ENCODE measurements at places on chromosomes 2 and 18.

DNA sequence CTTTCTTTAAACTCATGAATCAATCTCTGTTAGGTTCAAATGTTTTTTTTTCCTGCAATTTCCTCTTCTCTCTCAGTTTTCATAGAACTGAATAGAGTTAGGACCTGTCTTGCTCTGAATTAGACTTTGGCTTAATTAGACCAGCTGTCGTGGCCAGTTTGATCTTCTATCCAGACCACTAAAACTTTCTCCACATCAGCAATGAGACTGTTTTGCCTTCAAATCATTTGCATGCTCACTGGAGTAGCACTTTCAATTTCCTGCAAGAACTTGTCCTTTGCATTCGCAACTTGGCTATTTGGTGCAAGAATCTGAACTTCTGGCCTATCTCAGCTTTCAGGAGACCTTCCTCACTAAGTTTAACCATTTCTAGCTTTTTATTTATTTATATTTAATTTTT, 2002.2 kb upstream of the PIK3C3 start:
- no peak for DNase-seq

DNA sequence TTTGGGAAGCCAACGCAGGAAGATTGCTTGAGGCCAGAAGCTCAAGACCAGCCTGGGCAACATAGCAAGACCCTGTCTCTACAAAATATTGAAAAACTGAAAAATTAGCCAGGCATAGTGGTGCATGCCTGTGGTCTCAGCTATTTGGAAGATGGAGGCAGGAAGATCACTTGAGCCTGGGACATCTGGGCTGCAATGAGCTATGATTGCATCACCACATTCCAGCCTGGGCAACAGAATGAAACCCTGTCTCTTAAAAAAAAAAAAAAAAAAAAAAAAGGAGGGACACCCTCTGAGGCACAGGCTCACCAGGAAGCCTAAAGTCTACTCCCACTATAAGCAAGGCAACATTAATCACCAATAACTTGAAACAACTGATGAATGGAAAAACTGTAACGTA, 151.1 kb downstream of the CCDC148 start:
- no peak for DNase-seq

DNA sequence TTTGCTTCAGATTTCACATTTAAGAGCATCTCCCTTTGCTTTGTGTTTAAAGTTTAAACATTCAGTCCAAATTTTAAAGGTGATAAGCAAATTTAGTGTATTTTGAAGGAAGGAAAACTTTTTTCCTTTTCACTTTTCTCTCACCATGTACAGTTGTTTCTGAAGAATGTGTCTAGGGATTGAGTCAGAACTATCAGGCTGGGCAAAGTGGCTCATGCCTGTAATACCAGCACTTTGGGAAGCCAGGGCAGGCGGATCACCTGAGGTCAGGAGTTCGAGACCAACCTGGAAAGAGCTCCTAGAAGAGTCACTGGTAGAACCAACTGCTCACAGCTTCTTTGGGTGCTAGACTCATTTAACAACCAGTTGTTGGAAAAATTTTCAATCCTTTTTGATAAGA, 327.0 kb upstream of the THUMPD2 start:
- DNase-seq = no peak

- DNase-seq = no peak
These were observed 834.4 kb upstream of the NRXN1 start for GRCh38 chr2:51866361-51866760.

DNA sequence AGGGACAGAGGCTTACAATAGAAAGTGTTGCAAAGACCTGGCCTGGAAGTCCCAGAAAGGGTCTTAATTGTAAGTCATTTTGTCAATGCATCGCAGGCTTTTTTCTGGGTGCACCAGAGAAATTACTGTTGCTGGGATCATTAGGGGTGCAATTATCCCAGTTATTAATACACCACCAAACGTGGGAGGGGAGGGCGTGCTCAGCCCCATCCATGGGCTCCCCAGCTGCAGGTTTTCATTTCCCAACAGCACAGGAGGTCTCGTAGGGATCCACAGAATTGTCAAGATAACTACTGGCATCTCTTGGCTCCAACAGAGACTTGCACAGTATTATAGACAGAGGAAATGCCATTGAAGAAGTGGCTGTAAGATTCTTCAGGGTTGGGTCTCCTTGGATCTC, 69.6 kb upstream of the FZD7 start:
- no peak for DNase-seq

GRCh38 chr18:75916624-75916982, 489.1 kb upstream of the SMIM21 start:
- no peak for DNase-seq

GRCh38 chr18:28584731-28585130, 407.8 kb upstream of the CDH2 start:
- no peak for DNase-seq

DNA sequence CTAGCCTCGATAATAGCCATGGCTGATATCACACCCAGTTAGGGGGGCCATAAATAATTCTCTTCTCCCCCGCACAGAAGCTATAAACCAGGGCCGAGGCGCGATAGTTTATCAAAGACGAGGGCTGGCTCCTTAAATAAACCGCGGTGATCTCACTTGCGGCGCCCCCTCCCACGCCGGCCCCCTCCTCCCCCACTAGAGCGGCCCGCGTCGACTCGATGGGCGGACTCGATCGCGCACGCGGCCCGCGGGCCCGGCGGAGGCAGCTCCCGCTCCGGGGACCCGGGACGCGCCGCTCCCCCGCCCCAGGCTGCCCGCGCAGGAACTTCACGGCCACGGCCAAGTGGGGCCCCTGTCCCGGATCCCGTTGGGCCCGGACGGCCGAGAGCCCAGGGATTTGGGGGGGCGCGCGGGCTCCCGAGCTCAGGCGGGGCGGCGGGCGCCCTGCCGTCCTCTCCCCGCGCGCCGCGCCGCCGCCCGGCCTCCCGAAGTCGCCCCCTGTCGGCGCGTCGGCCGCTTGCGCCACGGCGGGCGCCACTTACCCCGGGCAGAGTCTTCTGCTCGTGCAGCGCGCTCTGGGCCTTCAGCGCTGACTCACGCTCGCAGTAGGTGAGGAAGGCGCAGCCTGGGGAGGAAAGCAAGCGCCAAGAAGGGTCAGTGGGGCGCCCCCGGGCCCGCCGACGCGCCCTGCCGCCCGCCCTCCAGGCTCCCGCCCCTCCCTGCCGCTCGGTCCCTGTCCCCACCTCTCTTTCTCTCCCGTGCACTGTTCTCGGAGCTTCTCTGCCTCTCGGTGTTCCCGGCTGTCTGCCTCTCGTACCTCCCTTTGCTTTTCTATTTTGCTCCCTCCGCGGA, 80.4 kb downstream of the CELF4 start:
- DNase-seq = peak; percentile 2

DNA sequence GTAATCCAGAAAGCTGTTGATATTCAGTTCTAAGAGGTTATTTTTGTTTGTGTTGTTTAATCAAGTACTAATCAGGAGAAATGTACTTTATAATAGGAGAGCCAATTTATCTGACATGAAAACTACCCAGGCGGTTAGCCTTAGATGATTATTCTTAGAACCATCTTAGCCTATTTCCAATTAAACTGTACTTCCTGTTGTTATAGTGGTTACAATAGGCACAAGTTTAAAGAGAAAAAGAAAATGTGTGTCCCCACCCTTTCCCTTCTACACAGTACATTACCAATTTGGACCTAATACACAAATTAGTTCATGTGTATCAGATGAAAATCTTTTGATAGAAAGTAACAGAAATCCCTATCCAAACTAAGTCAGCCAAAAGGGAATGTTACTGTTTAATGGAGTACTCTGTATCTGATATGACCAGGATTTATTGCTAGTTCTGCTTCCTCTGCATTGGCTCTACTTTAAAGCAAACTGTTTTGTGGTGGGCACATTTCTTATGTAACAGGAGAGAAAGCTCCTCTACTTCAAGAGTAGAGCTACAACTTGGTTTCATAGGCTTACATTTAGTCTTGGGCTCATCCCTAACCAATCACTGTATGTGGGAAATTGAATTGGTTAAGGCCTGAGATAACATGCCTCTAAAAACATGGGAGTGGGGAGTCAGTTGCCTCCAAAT, 217.9 kb downstream of the UBE2E3 start:
- DNase-seq = no peak

DNA sequence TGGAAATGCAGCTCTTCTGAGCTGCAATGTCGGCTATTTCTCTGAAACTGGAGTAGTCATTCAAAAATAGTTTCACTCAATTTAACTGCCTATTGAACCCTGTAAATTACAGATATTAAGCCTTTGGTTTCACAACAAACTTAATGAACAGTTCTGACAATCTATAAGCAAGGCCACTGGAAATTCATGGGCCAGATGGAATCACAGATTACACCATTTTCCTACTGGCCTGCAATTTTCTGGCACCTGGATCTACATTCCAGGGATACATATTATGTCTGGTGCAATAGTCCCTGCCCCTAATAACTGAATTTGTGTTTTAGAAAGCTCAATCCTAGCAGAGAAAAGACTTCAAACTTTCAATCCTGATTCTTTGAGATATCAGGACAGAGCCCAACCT, 551.7 kb downstream of the RNF144A start:
- no peak for DNase-seq

DNA sequence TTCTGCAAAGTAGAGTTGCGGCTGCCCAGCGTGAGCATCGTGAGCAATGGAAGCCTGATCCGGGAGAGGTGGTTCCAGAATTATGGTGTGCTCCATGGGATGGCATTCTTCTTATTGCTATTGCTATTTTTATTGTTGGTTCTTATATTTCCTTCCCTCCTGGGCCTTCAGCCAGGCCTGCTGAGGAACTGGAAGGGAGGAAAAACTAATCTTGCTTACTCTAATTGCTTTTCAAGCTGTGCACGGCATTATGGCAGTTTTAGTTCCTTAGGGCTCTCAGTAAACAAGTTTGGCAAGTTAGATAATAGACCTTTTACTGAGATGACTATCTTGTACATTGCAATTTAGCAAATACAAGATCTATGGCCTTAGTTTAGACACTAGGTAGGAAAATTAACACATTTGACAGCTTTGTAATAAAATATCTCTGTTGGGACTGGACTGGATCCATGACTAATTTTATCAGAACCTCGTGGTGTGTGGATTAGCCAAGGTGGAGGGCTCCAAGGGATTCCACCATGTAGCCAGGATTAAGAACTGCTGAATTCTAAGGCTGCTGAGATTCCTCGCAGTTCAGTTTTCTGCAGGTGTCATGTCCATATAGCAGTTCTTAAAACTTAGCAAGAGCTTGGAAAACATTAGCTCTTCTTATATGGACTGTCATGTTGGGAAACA, 6.0 kb downstream of the RSAD2 start:
- DNase-seq = no peak

DNA sequence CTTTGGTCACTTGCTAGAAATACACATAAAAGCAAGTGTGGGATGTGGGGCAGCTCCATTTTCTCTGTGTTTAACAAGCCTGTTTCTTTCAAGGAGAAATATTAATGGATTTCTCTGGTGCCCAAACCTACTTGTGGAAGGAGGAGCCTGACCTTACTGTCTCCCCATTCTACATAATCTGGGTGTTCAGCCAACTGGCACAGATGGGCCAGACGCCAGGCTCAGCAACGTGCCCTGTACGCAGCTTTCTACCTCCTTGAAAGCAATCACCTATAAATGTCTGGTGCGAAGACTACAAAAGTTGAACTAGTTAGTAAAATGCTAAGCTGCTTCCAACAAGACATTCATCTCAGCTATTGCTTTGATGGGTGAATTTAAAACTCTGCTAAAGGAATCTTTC, 33.2 kb upstream of the MYO3B start:
- no peak for DNase-seq

DNA sequence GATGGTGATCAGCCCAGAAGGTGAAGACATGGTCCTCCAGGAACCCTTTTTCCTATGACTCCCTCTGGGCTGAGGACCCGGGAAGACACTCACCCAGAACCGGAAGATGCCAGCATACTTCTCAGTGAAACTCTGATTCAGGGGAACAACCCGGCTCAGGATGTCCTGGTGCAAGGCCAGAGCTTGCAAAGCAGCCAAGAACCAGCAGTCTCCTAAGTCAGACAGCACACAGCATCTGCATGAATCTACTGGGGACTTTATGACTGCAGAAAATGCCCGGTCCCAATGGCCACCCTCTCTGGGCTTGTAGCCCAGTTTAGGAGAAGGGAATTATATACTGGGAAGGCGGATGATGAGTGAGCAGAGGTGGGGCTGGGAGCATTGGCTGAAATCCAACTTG, 15.3 kb downstream of the CAPN14 start:
- DNase-seq = no peak

DNA sequence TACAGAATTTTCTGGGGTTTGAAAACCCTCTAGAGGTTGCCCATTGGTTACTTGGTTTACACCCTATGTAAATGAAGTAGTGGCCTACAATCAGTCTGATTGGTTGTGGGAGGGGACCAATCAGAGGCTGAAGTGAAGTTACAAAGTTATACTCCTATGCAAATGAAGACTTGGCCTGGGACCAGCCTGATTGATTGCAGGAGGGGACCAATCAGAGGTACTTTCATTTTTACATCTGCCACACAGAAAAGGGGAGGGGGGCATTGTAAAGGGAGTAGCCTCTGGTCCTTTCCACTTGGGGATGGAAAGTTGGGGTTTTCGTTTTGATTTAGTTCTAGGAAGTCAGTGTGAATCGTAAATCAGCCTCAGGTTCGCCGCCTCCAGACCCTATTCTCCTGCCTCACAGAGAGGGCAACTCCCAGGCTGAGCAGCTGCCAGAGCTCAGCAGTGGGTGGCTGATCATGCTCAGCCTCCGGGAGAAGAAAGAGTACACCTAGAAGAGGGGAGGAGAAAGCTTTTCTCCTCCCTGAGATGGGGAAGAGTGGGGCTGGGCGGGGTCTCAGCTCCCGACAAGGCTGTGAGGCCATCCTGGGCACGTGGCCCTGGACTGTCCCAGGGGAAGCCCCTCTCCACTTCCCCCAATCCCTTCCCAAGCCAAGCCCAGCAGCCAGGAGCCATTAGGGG, 372.5 kb downstream of the GALR1 start:
- DNase-seq = no peak

GRCh38 chr2:121309801-121310200, 24.8 kb upstream of the TFCP2L1 start:
- no peak for DNase-seq

DNA sequence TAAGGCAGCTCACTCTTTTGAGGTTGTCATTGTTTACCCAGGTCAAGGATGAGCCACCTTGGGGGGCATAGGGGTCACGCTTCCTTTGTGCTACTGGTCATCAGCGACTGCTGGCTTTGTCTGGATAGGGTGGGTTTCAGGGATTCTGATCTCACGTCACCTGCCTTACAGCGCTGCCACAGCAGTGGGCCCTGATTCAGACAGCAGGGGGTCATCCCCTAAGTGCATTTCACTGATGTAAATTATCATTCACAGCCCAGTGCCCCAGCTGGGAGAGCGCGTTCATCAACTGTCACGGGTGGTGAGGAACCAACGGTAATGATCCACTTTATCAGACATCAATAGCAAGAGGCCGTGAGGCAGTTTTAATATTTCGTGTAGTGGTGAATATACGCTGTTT, 291.2 kb downstream of the NEDD4L start:
- DNase-seq = no peak

DNA sequence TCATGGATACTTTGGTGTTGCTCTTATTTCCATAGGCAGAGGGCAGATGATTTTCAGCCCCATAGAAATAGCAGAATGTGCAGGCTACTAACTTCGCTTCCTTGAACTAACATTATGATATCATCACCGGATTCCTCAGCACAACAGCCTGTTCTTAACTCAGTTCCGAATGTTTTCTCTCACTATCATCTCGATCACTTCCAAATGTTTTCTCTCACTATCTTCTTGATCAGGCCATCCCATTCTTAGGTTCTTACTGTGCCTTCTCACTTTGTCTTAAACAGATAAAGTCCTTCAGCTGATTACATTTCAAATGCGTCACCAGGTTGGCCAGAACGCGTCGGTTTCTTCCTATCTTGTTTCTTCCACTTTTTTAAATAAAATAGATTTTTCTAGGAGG, 11.4 kb upstream of the MBD2 start:
- no peak for DNase-seq
